Astrocyte of the hippocampus (primary cell): ENCODE measurements at places on chromosomes 7 and 10.

GRCh38 chr7:45028138-45028919 is 28.3 kb downstream of the CCM2 start:
- no peak for DNase-seq

DNA sequence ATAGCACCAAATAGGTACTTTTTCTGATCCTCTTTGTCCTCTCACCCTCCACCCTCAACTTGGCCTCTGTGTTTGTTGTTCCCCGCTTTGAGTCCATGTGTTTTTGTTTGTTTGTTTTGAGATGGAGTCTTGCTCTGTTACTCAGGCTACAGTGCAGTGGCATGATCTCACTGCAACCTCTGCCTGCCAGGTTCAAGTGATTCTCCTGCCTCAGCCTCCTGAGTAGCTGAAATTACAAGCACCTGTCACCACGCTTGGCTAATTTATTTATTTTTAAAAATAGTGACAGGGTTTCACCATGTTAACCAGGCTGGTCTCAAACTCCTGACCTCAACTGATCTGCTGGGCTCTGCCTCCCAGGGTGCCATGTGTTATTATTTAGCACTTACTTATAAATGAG is 5.3 kb downstream of the ZNF273 start:
- DNase-seq = no peak

GRCh38 chr7:141590666-141591065 is 39.5 kb downstream of the AGK start:
- no peak for DNase-seq

GRCh38 chr7:112130729-112131410 is 75.3 kb downstream of the DOCK4 start:
- no peak for DNase-seq

GRCh38 chr7:158085741-158086695 is 501.6 kb downstream of the PTPRN2 start:
- DNase-seq = peak; percentile 41

GRCh38 chr7:81165070-81165469 is 246.2 kb upstream of the SEMA3C start:
- no peak for DNase-seq

GRCh38 chr7:101845974-101846373 is 28.5 kb downstream of the CUX1 start:
- DNase-seq = no peak

DNA sequence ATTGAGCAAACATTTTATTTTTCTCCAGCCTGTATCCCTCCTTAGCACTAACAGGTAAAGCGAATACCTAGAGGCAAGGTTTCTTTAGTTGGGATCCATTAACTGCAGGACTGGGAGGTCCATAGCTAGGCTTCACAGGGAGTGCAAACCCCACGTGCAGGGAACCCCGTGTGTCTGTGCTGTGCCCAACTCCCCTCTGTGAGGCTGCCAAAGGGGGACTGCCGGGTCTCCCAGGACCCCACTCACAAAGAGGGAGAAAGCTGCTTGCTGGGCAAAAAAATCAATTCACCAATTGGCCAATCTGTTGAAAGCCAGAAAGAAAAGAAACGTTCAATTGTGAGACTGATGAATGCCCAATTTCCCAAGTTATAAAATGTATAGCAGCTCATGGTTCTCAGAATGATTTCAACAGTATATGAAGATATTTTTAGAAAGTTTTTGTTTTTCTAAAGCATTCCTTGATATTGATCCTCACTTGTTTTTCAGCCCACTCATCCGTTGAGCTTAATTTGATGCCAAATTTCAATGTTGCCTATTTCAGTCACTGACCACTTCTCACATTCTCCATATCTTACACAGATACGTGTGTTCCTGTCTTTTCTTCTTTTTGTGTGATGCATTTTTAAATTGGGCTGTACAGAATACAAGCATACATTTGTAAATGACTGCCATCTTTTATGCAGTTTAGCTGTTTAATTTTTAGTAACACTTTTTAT is 202.7 kb upstream of the PRSS58 start:
- no peak for DNase-seq

GRCh38 chr10:84230359-84230758 is 5.0 kb upstream of the LRIT2 start:
- no peak for DNase-seq

GRCh38 chr10:89216056-89216455 is 8.9 kb upstream of the CH25H start:
- no peak for DNase-seq

GRCh38 chr7:101890749-101891523 is 73.5 kb downstream of the CUX1 start:
- DNase-seq = no peak

DNA sequence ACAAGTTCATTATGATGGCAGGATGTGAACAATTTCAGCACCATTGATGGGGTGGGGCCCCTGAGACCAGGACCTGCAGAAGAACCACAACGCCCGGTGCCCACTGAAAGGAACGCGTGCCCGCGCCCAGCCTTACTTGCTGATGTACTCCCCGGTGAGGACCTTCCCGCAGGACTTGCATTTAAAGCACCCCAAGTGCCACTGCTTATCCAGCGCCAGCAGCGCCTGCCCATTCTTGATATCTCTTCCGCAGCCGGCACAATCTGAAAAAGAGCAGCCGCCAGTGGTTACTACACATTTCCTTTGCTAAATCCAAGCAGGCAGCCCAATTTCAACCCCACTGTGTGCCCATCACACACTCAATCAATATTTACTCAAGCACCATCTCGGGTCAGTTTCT is 110.6 kb downstream of the ABLIM1 start:
- no peak for DNase-seq

DNA sequence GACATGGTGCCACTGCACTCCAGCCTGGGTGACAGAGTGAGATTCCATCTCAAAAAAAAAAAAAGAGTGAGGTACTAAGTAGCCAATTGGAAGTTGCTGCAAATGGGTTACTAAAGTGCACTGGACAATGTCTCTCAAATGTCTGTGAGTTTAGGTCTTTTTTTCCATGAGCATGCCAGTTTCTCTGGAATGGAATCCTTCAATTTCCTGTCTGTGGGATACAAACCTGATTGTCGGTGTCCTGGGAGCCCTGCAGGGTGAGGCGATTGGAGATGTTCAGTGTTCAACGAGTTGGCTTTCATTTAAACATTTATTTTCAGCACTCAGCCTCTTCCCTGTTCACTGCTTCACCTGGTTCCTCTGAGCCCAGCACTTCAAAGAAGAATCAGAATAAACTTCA is 5.3 kb upstream of the CALD1 start:
- DNase-seq = no peak

DNA sequence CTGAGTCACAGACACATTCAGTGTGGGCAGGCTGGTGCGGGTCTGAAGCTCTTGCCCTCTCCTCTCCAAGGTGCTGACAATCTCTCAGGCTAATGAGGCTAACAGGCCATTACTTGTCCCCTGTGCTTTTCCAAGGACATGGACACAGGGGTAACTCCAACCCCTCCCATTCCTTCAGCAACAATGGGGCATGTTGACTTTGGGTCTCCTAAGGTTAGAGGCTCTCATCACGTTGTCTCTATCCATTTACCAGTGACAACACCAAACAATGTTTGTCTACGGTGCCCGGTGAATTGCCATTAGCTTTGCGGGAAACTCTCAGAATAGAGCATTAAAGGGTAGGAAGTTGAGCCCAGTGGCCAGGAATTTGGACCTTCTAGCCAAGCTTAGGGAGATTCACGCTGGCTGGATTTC is 101.6 kb upstream of the TNS3 start:
- DNase-seq = no peak

DNA sequence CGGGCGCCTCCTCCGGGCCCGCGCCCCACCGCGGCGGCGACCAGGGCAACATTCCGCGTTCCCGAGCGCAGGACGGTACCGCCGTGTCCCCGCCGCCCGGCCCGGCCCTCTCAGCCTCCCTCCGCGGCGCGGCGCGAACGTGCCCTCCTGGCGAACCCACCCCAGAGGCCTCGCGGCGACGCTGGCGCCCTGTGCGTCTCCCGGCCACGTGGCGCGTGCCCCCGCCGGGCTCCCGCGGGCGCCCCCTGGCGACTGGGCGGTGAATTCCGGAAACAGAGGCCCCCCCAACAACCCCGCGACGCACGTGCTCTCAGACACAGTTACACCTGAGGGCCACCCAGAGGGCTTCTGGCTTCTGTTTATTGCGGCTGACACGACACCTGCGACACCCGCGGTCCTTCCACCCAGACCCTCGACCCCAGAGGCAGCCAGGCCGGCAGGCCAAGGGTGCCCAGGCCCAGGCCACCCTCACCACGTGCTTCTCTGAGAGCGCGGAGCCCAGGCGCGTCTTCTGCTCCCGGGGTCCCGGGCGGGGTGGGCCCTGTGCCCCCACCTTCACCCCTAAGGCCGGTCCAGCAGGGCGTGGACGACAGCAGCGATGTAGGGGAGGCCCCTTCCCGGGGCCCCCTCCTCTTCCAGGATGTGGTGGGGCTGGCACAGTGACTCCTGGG is at the start of gene SAP25:
Gene SAP25, minus strand, starts transcription at position 210 of the 671 bp plus-strand sequence. Its CDS starts 158 bp downstream, at position 52.
- no peak for DNase-seq

DNA sequence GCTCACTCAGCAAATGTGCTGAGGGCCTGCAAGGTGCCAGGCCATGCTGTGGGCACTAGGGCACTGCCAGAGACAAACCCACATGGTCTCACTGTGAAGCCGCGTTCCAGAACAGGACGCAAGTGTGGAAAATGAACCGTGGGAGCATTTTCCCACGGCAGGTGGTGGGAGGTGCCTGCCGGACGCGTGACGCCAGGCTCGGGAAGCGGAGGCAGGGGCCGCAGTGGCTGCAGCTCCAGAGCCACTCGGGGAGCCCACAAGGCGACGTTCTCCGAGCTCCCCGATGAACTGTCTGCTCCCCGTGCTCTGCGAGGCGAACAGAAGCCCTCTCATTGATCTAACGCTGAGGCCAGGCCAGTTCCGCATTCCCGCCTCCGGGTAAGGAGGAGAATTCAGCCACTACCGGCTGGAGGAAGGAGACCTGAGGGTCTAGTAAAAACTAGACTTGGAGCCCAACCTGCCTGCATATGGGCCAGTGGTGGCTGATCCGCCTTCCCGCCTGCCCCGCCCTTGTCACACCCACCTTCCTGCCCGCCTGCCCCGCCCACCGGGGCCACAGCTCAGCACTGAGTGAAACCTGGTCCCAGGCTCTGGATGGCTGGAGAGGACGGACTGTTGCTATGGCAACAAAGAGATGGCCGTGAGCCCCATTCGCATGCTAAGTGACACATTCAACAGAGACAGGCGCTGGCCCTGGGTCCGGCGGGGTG is 13.1 kb downstream of the ADGRA1 start:
- DNase-seq = peak; percentile 24

- no peak for DNase-seq
These were observed 25.6 kb downstream of the ANKMY2 start for GRCh38 chr7:16619979-16620408.

- peak; percentile 67 for DNase-seq
These were observed 85.5 kb downstream of the NKX6-2 start for GRCh38 chr10:132700156-132701098.

DNA sequence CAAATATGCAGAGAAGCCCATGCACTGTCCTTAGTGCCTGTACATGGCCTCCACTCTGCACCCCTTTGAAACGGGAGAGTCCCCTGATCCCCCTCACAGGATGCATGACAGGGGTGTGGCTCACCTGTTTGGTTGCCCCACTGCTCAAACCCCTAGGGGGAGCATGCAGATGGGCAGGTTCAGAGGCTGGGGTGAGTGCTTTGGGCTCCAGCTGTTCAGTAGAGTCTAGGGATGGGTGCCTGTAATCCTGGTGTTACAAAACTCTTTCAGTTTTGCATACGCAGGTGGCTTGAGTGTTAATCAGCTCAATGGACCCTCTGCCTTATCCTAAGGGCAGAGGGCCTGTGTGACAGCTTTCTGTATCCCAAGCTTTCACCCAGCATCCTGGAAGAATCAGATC is 7.8 kb upstream of the SFTPA1 start:
- DNase-seq = no peak

GRCh38 chr10:125415006-125415633 is 254.8 kb upstream of the CTBP2 start:
- no peak for DNase-seq

DNA sequence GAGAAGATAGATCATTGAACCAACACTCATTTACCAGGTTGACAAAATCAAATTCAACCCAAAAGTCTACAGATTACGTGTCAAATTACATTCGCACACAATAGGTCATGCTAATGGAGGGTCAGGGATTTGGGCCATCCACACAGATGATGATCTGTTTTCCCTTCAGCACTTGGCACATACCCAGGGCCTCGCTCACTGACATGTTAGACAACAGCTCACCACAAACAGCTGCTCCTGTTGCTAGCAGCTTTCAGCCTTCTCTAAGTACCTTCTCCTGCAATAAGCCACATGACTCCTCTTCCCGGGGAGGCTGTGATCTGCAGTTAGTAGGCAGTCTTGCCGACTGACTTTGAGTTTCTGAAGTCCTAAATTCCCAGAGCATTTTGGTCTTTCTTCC is 18.4 kb downstream of the NKX2-3 start:
- DNase-seq = peak; percentile 28

DNA sequence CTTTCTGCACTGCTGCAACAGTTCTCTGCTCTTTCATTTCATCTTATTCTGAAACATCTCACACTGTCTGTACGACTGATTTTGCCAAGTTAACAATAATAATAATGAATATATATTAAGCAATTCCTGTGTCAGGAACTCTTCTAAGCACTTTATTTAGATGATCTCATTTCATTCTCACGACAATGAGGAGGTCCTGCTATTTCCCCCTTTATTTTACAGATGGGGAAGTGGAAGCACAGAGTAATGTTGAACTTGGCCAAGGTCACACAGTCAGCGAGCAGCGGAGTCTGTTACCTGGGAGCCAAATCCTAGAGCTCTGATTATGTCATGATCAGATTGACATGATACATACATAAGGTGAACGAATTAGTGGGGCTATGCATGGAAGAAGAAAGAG is 5.8 kb downstream of the MRC1 start:
- no peak for DNase-seq

GRCh38 chr7:66542528-66543269 is 86.0 kb upstream of the KCTD7 start:
- DNase-seq = no peak

- no peak for DNase-seq
These were observed 55.1 kb downstream of the VOPP1 start for GRCh38 chr7:55517191-55517633.

GRCh38 chr7:28474640-28475039 is 62.3 kb downstream of the CREB5 start:
- DNase-seq = no peak

DNA sequence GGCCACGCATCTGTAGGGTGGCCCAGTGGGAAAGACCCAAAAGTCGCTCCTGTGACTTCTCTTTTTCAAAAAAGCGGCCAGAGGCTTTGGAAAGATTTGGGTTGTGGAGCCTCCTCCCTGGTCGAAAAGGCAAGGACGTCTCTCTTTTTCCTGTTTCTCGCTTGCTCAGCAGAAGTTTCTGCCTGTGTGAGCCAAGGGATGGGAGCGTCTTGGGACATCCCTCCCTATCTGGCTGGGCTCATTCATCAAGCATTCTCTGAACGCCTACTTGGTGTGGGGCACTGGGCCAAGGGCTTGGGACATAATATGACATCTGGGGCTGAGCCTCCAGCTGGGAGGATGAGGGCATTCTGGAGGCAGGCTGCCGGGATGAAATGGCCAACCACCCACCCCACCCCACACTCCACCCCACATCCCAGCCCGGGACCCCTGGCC is 120.9 kb downstream of the C10orf105 start:
- peak; percentile 16 for DNase-seq

DNA sequence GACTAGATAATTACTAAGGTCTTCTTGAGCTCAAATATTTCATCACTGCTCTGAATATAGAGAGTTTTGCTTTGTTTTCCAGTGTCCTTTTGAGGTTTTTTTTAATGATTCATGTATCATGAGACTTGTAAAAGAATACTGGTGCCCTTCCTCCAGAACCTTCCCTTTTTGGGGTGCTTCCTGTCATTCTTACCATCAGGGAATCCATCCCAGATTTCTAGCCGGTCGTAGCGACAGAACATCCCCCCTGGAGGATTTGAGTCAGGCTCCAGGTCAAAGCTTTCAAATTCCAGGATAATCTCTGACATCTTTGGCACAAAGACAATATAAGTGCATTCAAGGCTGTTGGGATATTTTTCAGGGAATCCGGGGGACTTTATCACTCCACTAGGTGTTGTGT is 71.0 kb downstream of the NRP1 start:
- no peak for DNase-seq
